ENCODE measurements at places on chromosomes 7 and 10.
A peak's percentile ranks its signal among the peaks of the same experiment; 100 is the strongest.

DNA sequence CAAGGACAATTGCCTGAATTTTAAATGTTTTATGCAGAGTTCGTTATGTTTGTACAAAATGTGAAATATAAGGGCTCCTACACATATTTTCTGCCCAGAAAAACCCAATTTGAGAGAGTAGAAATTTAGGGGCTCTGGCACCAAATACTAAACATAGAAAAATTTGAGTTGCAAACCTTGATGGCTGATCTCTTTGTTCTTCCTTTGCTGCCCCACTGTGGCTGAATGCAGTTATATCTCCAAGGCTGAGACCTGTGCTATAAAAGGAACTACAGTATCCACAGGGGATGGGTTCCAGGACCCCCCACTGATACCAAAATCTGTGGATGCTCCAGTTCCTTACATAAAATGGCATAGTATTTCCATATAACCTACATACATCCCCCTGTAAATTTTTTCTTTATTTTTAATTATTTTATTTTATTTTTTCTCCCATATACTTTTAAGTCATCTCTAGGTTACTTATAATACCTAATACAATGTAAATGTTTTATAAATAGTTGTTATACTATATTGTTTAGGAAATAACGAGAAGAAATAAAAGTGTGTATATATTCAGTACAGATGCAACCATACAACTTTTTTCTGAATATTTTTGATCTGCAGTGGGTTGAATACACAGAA lies 22.5 kb downstream of the CFAP43 start:
- no peak for DNase-seq

DNA sequence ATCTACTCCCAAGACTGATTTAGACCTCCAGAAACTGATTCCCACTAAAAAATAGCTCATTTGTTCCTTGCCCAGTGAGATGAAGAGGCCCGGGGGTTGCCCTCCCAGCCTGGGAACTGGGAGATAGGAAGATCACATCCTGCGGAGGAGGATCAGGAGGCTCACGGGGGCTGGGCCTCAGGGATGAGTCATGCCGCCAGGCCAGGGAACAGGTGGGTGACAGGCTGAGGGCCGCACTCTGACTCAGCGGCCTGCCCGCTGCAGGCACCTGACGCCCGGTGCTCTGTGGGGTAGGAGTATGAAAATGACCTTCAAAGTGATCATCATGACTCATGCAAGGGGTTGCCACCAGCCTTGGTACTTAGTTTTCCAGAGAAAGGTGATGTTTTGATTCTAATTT lies 104.5 kb upstream of the ZPBP start:
- no peak for DNase-seq

DNA sequence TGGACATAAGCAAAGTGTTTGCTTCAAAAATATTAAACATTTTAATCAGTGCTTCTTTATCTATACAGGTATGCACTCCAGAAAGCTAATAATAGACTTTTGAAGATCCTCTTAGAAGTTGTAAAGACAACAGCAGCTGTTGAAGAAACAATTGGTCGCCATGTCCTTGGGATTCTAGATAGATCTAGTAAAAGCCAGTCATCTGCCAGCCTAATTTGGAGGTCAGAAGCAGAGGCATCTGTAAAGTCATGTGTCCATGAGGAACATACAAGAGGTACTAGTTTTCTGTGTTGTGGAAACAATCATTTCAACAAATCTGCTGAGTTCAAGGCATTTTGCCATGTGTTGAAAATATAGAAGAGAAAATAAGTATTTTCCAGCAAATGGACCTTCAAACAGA lies 89.3 kb downstream of the CYP51A1 start:
- no peak for DNase-seq

GRCh38 chr10:21599582-21599981 lies 65.5 kb downstream of the MLLT10 start:
- DNase-seq: no peak

- DNase-seq: no peak
Observed at GRCh38 chr10:77939561-77940001, 13.0 kb upstream of the DLG5 start.

- DNase-seq: no peak
Observed at GRCh38 chr10:132492323-132493025, 45.1 kb upstream of the INPP5A start.

DNA sequence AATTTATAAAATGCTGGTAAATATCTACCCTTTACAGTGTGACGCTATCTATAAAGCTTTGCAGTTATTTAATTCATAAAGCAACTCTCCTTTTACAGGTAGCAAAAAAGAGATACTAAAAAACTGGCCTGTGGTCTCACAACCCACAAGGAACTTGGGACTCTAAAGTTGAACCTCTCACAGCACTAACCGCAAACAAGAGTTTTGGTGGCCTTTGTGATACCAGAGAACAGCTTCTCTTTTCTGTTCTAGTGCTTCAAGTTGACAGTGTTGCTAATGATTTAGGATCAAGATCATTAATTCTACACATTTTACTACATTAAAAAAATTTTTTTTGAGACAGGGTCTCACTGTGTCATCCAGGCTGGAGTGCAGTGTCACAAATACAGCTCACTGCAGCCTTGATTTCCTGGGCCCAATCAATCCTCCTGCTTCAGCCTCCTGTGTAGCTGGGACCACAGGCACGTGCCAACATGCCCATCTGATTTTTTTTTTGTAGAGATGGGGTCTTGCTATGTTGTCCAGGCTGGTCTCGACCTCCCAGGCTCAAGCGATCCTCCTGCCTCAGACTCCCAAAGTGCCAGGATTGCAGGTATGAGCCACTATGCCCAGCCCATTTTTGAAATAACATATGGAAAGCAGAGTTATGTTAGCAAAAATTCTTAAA lies 56.0 kb upstream of the ST8SIA6 start:
- DNase-seq: no peak

DNA sequence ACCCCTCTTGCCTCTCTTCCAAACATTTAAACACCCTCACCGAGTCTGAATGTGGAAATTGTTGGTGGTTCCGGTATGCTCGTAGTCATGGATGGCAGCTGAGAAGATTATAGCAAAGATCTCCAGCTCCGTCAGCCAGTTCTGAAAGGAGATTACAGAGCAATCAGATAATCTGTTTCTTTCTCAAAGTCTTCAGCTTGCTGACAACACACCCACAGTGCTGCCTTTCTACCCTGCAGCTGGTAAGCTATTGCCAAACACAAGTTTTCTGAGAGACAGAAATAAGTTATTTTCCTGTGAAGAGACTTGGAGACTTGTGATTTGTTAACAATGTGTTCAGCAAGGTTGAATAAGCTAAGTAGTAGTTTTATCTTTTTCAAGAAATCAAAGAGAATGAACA lies 163.6 kb downstream of the PPP1R17 start:
- no peak for DNase-seq

GRCh38 chr7:55481155-55481554 lies 91.1 kb downstream of the VOPP1 start:
- no peak for DNase-seq

DNA sequence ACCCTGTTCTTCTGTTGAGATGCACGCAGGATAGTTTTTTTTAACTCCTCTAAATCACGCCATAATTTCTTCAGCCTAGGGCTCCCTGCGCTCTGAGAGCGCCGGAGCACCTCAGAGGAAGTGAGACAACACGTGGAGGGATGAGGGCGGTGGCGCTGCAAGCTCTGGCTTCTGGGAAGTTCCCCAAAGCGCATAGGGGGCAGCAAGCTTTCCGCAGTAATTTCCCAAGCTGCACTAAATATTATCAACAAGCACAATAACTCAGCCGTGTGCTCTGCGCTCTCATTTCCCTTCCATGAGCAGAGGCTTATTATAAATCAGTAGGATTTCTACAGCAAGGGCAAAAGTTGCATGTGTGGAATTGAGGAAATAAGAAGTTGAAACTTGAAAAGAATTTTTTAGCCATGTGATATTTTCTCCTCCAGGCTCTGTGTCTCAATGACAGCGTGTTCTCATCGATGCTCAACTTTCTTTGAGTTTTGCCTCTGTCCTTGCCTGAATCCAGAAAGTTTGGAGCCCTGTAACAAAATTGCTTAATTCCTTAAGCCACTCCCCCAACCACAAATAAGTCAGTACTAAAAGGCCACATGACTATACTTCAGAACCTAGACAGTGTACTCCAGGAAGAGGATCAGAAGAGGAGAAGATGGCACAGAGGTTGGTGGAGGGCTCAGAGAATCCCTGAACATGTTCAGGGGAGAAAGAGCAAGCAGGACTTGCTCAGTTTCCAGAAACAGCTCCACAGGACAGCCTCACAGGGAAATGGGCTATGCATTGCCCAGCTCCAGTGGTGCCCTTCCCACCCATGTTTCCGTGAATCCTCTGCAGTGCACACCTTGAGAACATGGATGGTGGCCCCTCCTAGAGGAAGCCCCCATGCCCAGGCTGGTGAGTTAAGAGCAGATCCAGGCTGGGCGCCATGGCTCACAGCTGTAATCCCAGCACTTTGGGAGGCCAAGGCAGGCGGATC lies 221.5 kb upstream of the GHITM start:
- no peak for DNase-seq

DNA sequence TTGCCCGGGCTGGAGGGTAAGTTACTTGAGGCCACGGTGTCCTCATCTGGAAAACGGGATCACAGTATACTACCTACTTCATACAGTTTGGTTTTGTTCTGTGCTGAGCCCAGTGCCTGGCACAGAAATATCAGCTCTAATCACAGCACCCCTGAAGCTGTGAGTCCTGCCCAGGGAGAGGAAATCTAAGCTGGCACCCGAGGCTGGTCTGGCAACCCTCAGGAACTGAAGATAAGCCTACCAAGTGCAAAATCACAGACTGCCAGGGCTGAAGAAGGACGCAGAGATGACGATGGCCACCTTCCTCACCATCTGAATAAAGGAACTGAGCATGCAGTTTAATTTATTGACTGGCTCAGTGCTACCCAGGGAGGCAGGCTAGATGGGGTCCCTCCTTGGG lies 7.7 kb upstream of the TMEM120A start:
- DNase-seq: no peak

- no peak for DNase-seq
Observed at GRCh38 chr7:127976738-127977120, 54.5 kb downstream of the LRRC4 start.

DNA sequence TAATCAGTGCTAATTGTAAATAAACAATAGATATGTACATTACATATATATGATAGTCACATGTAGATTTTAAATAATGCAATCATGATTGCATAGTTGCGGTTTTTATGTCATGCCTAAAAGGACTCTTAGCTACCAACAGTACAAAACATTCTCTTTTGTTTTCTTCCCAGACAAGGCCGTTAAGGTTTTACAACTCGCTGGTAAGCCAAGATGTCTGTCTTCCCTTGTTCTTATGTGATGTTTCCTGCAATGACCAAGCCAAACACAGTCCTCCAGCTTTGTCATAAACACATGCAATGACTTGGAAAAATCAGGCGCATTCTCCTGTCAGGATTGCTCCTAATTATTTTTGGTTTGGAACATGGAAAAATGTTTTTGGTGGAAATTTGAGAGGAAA lies 192.3 kb upstream of the GLI3 start:
- DNase-seq: no peak

- no peak for DNase-seq
Observed at GRCh38 chr10:36489181-36489580, 636.2 kb upstream of the ANKRD30A start.

GRCh38 chr7:38448054-38448453 lies 174.6 kb upstream of the TARP start:
- DNase-seq: no peak

- no peak for DNase-seq
Observed at GRCh38 chr7:28999427-28999826, 41.3 kb upstream of the TRIL start.

- no peak for DNase-seq
Observed at GRCh38 chr10:52615756-52616394, 156.7 kb downstream of the MBL2 start.

GRCh38 chr10:47109906-47110305 lies 190.1 kb upstream of the GDF10 start:
- DNase-seq: no peak

DNA sequence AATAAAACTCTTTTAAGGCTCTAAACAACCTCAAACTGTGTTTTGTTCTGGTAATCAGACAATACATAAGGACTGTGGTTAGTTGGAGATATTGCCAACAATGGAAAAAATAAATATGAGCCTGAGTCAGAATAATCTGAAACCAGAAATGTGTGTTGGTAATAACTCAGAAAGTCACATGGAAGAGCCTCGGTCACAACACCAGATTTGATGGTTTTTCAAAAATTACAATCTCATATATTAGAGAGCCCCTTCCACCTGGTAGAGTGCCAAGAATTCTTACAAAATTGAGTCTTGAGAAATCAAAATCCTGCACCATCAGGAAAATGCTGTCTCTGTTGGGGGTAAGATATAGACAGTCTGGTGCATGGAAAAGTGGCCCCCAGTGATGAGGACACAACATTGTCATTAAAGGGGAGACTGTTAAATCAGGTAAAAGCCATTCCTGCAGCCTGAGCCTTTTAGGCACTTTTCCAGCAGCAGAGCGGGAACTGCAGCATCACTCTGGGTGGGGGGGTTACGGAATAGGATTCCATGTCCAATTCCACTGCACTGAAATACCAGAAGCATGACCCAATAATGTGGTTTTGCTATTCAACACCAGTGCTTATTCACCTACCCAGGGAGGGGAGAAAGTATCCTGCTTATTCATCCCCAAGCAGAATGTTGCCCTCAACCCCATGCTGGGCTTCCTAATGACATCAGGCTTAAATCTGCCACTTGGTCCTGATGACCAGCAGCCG lies 9.5 kb upstream of the ADAM12 start:
- DNase-seq: peak; percentile 68

DNA sequence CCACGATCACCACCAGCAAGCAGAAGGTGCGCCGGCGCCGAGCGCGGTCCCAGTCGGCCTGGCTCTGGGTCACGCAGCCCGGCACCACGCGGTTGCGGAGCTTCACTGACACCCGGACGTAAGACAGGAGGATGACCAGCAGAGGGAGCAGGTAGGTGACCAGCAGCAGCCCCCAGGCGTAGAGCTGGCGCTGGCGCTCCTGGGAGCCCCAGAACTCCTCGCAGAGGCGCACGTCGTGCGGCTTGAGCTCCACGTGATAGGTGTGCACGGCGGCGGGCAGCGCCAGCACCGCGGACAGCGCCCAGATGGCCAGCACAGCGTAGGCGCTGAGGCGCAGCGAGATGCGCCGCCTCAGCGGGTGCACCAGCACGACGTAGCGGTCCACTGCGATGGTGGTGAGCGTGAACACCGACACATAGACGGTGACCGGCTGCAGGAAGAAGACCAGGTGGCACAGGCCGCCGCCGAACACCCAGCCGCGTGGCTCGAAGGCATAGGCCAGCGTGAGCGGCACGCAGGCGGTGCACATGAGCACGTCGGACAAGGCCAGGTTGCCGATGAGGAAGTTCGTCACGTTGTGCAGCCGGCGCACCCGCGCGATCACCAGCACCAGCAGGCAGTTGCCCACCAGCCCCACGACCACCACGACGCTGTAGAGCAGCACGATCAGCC lies 920 bp downstream of the PRLHR start:
- DNase-seq: no peak

DNA sequence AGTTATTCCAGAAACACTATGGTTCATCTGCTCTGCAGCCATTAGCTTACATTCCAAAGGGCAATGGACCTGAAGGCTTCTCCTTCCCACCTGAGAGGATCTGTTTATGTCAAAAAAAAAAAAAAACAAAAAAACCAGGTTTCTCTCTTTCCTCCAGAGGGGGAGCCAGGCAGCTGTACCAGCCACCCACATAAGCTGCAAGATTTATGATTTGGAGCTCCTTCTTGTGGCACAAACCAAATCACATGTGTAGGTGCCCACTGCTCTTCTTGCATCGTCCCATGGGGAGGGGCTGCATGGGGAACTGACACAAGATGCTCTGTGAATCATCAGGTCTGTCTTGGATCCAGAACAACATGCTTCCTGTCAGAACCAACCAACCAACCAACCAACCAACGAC lies 231.6 kb upstream of the IGFBP3 start:
- no peak for DNase-seq

- DNase-seq: peak; percentile 50
Observed at GRCh38 chr7:142539901-142540300, 209.4 kb upstream of the PRSS1 start.

GRCh38 chr10:128759174-128759573 lies 633.0 kb upstream of the MKI67 start:
- no peak for DNase-seq

Measured in epithelial cell of prostate (primary cell).